ENCODE measurements at places on chromosomes 2 and 18.

- no peak for DNase-seq
Observed at GRCh38 chr2:47271054-47272000, 116.2 kb upstream of the STPG4 start.

- no peak for DNase-seq
Observed at GRCh38 chr2:25378731-25379490, 37.2 kb upstream of the DNMT3A start.

GRCh38 chr2:10387033-10387432 lies 61.1 kb downstream of the ODC1 start:
- no peak for DNase-seq

DNA sequence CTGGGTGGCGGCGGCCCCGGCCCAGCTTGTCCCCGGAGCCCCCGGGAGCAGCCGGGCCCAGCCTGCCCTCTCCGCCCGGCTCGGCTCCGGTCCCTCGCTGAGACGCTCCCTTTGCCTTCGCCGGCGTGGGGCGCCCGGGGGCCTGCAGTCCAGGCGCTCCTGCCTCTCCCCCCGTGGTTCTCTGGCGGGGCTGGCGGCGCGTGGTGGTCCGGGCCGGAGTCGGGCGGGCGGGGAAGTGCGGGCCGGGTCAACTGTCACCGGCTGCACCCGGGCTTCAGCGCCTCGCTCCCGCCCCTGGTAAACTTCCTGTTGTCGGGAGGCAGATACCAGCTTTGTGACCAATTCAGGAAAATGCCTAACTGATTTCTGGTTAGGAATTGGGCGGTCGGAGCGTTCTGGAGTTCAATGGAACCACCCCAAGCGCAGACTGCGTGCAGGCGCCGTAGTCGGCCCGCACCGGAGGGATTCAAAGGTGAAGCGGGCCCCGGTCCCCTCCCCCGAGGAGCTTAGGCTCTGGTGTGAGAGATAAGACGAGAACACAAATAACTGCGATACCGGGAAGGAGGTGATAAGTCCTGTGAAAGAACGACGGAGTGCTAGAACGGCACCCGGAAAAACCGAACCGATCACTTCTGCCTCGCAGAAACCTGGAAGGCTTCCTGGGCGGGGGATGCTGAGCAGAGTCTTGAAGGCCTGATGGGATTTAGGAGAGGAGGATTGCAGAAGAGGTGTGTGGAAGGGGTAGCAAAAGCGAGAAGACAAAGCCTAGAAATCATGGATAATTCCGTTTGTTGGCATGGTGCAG lies 891 bp downstream of the CAB39 start:
- peak; percentile 40 for DNase-seq

DNA sequence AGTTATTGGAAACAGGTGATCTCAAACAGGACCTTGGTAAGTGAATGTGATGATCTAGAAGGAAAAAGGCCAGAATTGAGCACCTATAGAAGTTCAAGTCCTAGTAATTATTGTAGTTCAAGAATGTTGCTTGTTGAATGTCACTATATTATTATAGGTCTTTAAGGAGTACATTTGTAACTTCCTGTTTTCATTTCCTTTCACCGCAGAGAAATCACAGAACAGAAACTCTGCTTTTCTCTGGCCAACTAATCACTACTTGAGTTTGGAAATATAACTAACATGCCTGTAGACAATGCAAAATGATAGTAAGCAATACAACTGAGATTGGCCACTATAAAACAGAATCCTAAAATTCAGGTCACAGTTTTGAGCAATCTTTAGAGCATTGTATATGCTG lies 61.8 kb upstream of the EFEMP1 start:
- no peak for DNase-seq

- DNase-seq: no peak
Observed at GRCh38 chr2:238122287-238123217, 15.9 kb upstream of the KLHL30 start.

DNA sequence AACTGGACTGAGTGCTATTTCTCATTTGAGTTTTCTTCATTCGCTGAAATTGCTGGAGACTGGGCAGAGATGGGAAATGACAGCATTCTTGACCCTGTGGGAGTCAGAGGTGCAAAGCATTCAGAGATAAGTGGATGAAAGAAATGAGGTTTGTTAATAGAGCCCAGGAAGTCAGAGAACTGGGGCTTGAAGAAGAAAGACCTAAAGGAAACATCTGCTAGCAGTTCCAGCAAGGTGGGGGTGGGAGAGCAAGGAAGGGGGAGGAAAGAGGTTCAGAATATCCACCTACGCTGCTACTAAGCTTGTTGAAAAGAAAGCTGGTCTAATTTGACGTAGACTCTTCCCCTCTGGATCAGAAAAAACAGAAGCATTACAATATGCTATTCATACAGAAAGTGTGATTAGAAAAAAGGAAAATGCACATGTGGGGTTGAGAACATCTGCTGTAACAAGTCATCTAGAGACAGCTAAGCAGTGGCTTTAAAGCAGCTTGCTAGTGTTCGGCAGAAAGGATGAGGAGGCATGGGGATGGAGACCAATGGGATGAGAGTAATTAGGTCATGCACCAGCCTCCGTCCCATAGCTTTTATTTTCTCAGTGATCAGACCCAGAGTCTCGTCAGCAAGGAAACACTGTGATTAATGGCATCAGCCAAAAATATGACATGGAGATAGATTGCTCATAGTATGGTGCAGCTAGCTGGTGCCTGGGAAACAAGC lies 29.7 kb downstream of the NAB1 start:
- no peak for DNase-seq

- no peak for DNase-seq
Observed at GRCh38 chr2:52919673-52920072, 847.9 kb upstream of the CHAC2 start.

DNA sequence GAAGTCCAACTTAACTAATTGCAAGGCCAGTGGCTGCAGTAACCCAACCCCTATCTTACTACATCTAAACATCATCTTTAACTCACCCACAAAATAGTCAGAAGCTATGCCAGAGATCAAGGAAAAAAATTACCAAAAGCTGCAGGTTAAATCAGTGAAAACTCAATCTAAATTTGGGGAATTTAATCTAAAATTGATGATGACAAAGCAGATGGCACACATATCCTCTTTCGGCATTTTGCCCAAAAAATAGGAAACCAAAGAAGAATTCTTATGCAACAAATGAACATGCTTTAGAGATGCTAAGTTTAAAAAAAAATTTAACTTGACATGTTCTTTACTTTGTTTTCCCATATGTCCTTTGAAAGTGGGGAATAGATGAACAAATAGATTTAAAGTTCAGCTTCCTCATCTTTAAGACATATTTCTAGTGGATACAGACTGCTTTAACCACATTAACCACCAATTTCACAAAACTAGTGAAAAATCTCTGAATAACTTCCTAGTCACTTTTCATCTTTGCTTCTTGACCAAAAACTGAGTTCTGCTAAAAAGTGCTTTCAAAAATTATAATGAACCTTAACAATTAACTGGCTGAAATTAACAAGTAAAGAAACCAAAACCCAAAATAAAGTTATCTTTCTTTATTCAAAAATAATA lies 74.3 kb upstream of the CCDC150 start:
- no peak for DNase-seq

GRCh38 chr2:147250652-147251356 lies 594.0 kb upstream of the ACVR2A start:
- DNase-seq: no peak

- no peak for DNase-seq
Observed at GRCh38 chr2:72033636-72034035, 114.0 kb downstream of the CYP26B1 start.

GRCh38 chr2:29504746-29505145 lies 389.5 kb downstream of the CLIP4 start:
- DNase-seq: no peak

- DNase-seq: no peak
Observed at GRCh38 chr18:9418047-9418690, 57.1 kb upstream of the RALBP1 start.

GRCh38 chr18:54357082-54357659 lies 487 bp downstream of the STARD6 start:
- no peak for DNase-seq

GRCh38 chr18:27223526-27224291 lies 38.6 kb upstream of the CHST9 start:
- DNase-seq: no peak

- DNase-seq: no peak
Observed at GRCh38 chr2:199933466-199933865, 21.8 kb downstream of the TYW5 start.

- no peak for DNase-seq
Observed at GRCh38 chr18:8660316-8660715, 45.0 kb upstream of the MTCL1 start.

DNA sequence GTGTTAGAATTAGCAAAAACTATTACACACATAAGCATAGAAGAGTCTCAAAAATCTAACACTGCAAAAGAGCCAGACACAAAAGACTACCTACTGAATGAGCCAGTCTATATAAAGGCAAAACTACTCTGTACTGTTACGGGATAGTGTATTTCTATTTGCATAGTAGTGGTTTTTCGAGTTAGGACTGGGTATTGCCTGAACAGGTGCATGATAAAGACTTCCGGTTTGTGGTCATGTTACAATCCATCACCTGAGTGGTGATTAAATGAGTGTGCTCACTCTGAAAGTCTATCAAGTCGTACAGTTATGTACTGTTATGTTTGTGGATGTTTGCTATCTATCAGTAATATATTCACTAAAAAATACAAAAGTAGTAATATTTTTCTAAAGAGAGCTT lies 523.3 kb upstream of the SYT4 start:
- DNase-seq: no peak

GRCh38 chr18:33577685-33578517 lies at the start of gene ASXL3:
TSS of gene ASXL3 (plus strand) at chr18:33578219. CDS start at chr18:33578632, 413 bp downstream.
- DNase-seq: no peak

GRCh38 chr2:168526641-168527040 lies 70.6 kb downstream of the CERS6 start:
- DNase-seq: no peak

GRCh38 chr18:55695091-55695490 lies 107.1 kb upstream of the TCF4 start:
- DNase-seq: no peak

- no peak for DNase-seq
Observed at GRCh38 chr2:28721601-28722191, 29.9 kb upstream of the PPP1CB start.

GRCh38 chr2:36403675-36404230 lies 48.2 kb downstream of the CRIM1 start:
- no peak for DNase-seq

GRCh38 chr18:63240531-63241316 lies 78.8 kb downstream of the BCL2 start:
- DNase-seq: no peak

DNA sequence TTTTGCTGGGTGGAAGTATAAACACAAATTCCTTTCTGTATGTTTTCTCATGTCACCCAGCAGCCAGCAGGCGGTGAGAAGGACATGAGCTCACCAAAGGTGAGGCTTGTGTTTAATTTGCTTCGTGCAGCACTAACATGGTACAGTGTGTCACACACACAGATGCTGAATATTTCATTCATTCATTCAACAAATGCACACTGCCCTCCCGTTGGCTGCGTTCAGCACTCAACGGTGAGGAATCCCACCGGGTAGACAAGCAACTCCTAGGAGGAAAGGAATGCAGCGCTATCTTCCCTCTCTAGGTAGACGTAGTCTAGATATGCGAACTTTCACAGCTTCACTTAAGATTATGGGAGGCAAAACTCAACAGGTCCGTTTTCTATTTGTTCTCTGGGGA lies 85.1 kb downstream of the LONRF2 start:
- no peak for DNase-seq

DNA sequence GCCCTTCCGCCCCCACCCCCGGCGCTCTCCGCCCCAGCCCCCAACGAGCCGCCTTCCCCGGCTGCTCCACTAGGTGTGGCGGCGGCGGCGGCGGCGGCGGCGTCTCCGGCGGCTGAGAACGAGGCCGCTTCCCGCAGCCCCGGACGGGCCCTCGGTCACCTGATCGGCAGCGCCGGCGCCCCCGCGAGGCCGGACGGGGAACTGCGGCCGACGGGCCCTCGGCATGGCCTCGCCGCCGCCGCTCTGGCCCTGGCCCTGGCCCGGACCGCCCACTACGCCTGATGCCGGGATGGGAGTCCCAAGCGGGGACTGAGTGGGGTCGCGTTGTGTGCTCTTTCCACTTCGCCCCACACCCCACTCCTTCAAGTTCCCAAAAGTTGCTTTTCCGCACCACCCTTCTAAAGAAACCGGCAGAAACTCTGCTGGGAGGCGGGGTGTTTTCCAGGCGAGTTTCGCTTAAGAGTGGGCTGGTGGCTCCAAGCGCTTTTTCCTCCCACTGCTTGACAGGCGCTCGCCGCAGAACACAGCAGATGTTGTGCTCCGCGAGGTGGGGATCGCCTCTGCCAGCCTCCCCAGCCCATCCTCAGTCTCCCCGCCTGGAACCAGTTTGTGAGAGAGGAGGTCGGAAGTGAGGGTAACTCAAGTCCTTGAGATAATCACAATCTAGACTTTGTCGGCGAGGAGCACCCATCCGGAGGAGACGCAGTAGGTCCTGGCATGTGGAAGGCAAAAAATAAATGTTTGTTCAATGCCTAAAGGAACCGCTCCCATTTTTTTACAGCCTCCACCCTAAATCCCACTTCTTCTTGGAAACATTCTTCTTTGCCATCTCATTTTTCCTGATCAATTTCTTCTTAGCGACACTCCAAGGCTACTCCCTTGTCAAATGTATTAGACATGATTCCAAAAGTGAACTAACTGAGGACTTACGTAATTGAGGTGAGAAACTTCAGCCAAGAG lies at the start of gene NCKAP1:
NCKAP1 (minus strand) TSS at position 117 of the 960 bp plus-strand sequence. CDS start 358 bp downstream, outside the sequence.
- peak; percentile 73 for DNase-seq

GRCh38 chr2:224347176-224348051 lies 54.5 kb downstream of the FAM124B start:
- no peak for DNase-seq

- DNase-seq: no peak
Observed at GRCh38 chr2:156492979-156493378, 56.8 kb downstream of the GPD2 start.

DNA sequence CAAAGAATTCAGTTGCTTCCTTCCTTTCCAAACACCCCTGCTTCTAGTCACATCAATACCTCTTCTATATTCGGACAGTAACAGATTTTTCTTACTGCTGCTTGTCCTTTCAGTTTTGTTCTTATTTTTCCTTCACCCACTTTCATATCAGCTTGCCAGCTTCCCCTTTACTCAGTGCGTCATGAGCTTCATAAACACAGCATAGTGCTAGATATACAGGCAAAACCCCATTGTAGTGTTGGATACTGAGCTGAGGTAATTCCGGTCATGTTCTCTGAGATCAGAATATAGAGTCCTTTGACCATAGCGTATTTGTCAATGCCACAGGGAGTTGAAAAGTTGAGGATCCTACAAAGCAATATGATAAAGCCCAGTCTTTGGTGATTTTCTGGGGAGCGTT lies 2.4 kb downstream of the FARP2 start:
- no peak for DNase-seq

DNA sequence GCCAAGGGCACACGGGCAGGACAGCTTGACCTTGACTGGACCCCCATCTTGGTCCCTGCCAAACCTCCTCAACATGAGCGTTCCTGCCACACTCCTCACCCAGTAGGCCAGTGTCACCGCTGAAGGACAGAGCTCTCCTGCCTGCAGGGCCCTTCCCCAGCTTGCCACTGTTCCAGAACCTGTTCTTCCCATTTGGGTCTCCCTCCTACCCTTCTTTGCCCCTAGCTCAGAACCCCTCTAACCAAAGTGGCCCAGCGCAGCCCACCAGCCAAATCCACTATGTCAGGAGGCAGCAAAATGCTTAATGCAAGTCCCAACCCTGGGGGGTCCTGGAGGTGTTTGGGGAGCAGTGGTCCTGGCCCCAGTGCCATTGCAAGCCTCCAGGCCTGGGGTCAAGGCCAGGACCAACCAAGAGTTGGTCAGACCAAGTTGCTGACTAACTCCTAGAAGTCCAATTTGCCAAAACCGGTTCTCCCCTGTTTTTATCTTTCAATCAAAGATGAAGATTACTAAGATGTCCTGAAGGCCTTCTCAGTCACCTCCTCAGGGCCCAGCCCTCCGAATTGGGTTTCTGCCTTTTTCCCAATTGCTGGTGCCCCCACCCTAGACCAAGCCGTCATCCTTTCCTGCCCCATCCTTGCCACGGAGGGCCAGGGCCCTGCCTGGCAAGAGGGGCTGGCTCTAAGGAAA lies 4.5 kb upstream of the ASPRV1 start:
- no peak for DNase-seq
